ENCODE measurements at places on chromosomes 4 and X. TPM values are rescaled to one million over a fixed set of nuclear protein-coding genes. Genes with fewer than 3 reads are reported as not detected.
A peak's percentile ranks its signal among the peaks of the same experiment; 100 is the strongest.

DNA sequence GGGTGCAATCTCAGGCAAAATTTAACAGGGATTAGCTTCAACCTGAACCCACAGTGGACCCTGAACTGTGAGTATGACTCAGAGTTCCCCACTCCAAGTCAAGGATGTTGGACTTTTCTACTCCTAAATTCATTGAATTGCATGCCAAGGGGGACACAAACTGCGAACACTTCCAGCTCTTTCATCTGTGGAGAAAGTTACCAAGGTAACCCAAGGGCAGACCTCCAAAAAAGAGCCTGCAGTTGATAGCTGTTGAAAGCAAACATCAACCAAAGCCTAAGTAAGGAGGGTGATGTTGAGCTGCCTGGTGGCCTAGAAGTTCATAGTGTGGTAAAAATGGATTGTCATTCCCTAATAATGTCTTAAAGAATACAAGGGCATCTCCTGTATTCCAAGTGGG lies 1242.9 kb downstream of the C4orf33 start:
- H3K4me1 ChIP-seq: no peaks in the 10 kb centered on the region
- no peak for ATAC-seq
- H3K4me3 ChIP-seq: no peak overlapping the region

Gene PPP3CA
- 20.5 TPM for total RNA-seq

DNA sequence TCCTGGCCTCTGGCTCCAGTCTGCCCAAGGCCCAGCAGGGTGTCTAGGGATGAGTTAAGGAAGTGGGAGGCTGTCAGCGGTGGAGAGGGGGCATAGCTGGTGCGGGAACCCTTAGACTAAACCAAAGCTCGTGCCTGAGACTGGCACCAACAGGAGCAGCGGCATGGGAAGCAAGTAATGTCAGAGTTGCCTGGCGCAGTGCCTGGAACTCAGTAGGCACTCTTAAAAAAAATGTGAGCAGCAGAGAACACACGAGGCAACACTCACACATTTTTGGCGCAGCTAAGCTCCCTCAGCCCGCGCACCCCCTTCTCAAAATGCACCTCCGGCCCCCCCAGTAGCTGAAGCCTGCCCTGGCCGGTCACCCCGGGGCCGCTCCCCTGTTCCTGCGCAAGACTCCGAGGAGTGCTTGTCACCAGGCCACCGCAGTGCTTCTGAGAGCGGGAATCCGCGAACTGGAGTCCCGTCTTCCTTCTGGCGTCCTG lies 583 bp downstream of the GABRE start:
- ATAC-seq: no peak
- no peaks in the 10 kb centered on the region for H3K4me1 ChIP-seq
- H3K36me3 ChIP-seq: no peaks in the 10 kb centered on the region
- no peak overlapping the region for H3K27ac ChIP-seq
- no peak overlapping the region for H3K4me3 ChIP-seq

DNA sequence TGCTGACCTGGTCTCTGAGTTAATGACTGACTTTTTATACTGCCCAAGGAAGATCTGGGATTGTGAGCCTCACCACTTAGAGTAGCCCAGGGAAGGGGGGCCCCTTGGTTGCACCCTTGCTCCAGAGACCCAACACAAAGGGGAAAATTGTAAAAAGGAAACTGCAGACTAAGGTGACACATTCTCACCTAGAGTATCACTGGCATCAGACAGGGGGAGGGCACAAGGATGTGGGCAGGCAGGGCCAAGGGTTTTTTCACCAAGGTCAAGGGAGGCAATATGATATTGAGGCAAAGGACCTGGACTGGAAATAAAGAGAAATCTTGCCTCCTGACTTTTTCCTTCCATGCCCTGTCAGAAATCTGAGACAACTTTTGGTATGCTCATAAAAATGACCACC lies 386.2 kb upstream of the FGF16 start:
- no peak overlapping the region for H3K27ac ChIP-seq
- no peaks in the 10 kb centered on the region for H3K36me3 ChIP-seq
- H3K27me3 ChIP-seq: peaks cover 3% of the 10 kb centered on the region
- H3K4me1 ChIP-seq: no peaks in the 10 kb centered on the region
- no peak for ATAC-seq

Gene IL1RAPL1
- total RNA-seq: not detected

Gene KLKB1
- total RNA-seq: not detected

Gene OTC
- total RNA-seq: 0.21 TPM

Gene MFSD8
- 19.4 TPM for total RNA-seq

DNA sequence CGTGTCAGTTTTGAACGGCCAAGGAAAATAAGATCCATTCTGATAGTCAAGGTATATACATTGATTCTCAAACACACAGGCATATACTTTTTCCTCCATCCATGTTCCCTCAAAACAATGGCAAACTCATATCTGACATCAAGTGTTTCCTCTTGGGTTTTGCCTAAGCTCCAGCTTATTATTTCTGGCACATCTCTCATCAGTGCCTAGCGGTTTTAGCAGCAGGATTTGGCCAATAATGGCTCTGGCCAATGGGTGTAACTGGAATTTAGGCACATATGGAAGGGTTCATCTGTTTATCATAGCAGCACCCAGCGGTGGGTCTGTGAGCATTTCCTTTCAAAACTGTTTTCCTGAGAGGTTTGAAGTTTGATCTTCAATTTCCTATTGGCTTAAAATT lies 161.6 kb upstream of the TLL1 start:
- H3K36me3 ChIP-seq: no peaks in the 10 kb centered on the region
- no peak overlapping the region for H3K27ac ChIP-seq
- no peaks in the 10 kb centered on the region for H3K27me3 ChIP-seq
- H3K4me3 ChIP-seq: no peak overlapping the region
- no peaks in the 10 kb centered on the region for H3K4me1 ChIP-seq

GRCh38 chr4:143346206-143346605 lies 9.5 kb downstream of the GAB1 start:
- H3K27ac ChIP-seq: no peak overlapping the region
- H3K4me3 ChIP-seq: no peak overlapping the region
- ATAC-seq: no peak
- no peaks in the 10 kb centered on the region for H3K4me1 ChIP-seq
- H3K27me3 ChIP-seq: peaks cover 26% of the 10 kb centered on the region

DNA sequence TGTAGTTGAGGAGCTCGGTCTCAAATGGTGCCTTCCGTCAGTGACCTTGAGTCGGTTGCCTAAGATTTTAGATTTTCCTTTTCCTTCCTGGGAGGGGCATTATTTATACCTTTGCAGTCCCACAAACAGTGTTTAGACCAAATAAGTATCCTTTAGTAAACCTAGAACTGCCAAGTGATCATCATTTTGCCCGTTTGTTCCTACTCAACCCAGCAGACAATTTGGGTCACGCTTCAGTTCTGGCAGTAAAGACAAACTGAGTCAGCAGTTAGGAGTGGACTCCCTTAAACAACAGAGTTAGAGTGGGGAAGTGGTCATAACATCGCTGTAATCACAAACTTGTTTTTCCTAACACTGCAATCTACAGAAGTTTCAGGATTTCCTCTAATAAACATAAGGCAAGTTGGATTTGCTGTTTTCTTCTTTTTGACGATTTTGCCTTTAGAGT lies 777 bp upstream of the WDFY3 start:
- no peaks in the 10 kb centered on the region for H3K36me3 ChIP-seq
- no peak for ATAC-seq
- peaks cover 24% of the 10 kb centered on the region for H3K27me3 ChIP-seq
- H3K4me1 ChIP-seq: peaks cover 6% of the 10 kb centered on the region
- no peak overlapping the region for H3K27ac ChIP-seq
- H3K4me3 ChIP-seq: peak overlapping the region; percentile 85

DNA sequence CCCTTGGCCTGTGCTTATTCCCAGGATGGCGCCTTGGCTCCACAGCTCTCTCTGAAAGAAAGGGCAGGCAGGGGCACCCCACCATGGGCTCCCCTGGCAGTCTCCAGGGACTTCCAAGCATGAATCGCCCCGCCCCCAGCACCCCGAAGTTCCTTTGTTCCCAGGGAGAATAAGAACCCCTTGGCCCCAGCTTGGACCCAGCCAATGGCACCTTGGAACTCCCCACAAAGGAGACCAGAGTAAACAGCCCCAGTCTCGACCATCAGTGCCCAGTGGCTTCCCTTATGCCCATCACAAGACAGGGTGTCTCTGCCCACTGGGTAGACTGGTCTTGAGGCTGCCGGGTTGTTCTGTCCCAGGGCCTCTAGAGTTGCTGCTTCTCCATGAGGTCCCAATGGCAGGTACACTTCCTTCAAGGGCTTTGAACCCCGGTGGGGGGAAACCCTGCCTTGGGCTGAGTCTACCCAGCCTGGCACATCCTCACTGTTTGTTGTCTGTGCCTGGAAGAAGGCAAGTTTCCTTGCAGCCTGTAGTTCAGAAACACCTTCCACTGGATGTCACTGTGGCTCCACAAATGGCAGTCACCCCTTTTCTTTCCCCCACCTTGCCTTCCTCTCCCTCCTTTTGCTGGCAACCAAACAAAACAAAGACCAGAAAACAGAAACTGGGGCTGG lies 30.8 kb downstream of the NBDY start:
- H3K4me3 ChIP-seq: no peak overlapping the region
- H3K27ac ChIP-seq: no peak overlapping the region
- no peak for ATAC-seq
- no peaks in the 10 kb centered on the region for H3K27me3 ChIP-seq
- H3K36me3 ChIP-seq: peaks cover 5% of the 10 kb centered on the region

Measured in activated T-helper 17 cell treated with anti-CD3 and anti-CD28 coated beads, Interleukin-2, amount 50 U/mL, for 72 hours (primary cell).